Kasumi-1 (cell line): ENCODE measurements at places on chromosomes 6 and 20.

DNA sequence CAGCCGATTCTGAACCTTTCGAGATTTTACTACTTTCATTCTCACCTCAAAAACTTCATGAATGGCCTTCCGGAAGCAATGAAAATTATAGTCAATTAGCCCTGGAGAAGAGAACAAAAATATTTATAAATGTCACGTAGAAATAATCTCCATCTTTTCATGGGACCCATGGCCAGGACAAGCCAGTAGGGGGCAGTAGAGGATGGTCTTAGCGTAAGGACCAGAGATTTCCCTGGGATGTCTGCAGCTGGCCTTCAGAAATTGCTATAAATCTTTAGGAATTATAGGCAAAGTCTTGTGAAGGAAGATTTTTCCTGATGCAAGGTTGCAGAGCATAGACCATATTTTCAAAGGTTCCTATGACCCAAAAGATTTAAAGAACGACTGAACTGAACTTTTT lies 15.6 kb upstream of the UBE2J1 start:
- peak; percentile 63 for DNase-seq

DNA sequence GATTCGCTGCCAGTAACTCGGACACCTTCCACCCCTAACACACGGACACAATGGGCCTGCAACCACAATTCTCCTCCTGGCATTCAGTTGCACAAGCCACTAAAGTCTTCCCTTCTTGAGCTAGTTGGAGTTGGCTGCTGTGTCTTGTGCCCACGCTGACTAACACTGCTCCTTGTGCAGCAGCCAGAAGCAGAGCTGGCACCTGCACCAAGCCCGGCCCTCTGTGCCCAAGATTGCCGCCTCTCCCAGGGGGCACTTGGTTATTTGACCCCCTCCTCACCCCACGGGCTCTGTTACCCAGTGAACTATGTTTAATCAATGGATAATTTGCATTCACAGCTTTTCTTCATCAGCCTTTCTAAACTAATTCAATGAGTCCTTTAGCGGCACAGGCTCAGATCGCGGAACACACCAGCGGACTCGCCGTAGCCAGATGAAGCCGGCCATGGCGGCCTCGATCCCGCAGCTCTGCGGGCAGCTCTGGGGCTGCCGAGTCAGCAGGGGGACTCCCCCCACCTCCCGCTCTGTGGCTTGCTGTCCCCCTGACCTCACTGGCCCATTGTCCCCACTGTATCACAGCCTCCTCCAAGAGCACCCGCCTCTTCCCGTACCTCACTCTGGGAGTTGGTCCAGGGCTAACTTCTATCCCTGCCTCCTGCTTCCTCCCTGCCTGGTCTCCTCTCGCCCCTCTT lies 94.8 kb upstream of the AFDN start:
- DNase-seq = no peak

GRCh38 chr20:13105864-13106457 lies 97.2 kb downstream of the SPTLC3 start:
- peak; percentile 68 for DNase-seq

GRCh38 chr20:34315236-34315635 lies 12.1 kb upstream of the AHCY start:
- DNase-seq = no peak

DNA sequence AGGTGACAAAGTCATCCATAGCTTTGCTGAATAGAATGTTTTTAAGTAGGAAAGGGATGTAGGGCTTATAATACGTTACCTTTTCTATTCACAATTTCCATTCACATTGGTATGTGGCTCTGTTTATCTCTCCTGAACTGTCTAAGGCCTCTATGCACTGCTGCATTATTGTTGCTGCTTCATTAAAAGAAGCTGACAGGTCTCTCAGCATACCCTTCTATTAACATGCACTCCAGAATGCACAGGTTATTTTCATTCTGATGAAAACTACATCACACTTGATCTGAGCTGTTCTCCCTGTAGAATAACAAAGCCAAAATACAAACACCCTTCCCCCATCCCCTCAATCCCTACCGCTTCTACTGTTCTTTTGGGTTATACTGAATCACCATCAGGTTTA lies 399.3 kb downstream of the TBC1D32 start:
- no peak for DNase-seq

- peak; percentile 76 for DNase-seq
Measured at GRCh38 chr20:64077094-64077493, 2.2 kb downstream of the RGS19 start.

GRCh38 chr20:53872081-53872541 lies 198.3 kb downstream of the BCAS1 start:
- no peak for DNase-seq

DNA sequence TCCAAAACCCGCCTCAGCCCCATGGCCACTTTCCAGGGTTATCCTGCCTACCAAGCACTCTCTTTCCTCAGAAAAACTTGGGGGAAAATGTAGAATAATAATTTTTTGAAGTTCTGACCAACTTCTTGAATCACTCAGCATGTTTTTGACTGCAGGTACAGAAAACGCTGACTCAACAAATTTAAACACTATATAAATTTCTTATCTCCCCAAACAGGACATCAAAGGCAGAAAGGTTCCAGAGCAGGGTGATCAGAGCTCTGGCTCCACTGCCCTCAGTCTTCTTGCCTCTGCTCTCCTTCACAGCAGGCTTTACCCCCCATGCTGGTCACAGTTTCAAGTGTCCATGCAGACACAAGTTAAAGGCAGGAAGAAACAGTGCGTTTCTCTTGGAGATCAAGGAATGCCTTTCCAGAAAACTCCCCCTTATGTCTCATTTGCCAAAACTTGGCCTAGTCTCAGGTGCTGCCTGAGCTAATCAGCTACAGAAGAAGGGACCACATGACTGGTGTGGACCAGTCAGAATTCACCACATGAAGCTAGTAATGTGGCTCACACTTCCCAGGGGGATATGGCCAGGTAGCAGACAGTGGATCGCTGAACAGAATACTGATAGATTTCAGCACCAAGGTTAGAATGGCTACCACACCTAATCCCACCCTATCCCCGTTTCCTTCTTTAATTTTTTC lies 24.4 kb upstream of the SLC17A3 start:
- DNase-seq = no peak

DNA sequence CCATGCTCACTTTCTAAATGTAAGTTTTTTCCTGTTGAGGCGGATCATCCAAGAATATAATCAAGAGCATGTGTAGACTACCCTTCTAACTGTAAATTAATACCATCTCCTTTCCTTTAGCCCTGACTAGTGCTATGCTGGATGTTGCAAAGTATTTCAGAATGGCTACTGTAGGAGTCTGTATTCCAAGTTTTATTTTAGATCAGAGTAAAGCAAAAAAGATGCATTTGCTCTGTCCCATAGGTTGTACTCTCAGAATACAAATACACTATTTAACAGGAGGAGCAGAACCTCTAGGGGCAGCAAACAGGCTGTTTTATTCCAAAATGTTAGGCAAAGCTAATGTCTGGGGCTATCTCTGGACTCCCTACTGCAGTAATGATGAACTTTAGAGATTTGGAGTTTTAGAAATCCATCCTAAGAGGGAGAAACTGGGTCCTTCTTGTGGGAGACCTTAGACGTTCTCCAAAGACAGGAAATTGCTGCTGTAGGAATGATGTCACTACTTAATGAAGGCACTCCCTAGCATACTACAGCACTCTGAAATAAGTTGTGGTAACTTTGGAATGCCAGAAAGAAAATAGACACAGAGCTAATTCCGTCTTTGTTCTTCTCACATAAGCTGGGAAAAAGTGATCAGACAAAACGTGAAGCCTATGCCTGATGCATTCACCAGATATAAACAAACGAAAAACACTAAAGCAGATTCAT lies 392.4 kb upstream of the HS3ST5 start:
- no peak for DNase-seq

GRCh38 chr20:52809003-52809402 lies 163.2 kb upstream of the TSHZ2 start:
- DNase-seq = no peak

DNA sequence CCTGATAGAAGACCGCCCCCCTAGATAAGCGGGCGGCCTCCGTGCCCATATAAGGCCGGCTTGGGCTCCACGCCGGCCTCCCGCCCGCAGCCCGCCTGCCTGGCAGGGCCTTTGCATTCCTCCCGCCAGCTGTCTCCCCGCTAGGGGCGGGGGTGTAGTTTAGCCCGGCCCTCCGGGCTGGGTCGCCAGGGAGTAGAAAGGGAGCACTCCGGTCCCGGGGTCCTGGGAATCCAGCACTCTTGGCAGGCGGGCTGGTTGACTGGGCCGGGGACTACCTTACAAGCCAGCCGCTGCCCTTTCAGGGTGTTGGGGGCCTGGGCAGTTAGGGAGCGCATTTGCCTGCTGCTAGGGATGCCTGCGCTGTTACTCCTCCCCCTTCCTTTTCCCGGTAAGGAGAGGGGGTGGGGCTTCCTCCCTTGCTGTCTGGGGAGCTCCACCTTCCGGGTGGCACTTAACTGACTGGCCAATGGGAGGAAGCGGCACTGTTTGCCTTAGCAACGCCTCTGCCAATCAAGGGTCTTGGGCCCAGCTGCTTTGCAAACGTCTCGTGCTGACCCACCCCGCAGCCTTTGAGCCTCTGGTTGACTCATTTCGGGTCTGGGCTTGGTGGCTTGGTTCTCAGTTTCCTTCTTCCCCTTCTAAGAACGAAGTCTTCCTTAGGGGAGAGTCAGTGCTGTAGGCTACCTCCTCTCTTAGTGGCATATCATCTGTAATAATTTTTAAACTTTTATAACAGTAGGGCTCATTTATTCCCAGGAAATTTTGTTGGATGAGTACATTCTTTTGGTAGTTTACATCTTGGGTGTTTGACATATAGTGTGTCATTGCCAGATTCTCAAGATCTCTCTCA lies 3.4 kb downstream of the SRF start:
- peak; percentile 99 for DNase-seq

- peak; percentile 39 for DNase-seq
Measured at GRCh38 chr6:35804996-35805736, at the start of gene LHFPL5. Gene LHFPL5 (plus strand): TSS chr6:35805352. CDS start chr6:35805671, 319 bp downstream.

DNA sequence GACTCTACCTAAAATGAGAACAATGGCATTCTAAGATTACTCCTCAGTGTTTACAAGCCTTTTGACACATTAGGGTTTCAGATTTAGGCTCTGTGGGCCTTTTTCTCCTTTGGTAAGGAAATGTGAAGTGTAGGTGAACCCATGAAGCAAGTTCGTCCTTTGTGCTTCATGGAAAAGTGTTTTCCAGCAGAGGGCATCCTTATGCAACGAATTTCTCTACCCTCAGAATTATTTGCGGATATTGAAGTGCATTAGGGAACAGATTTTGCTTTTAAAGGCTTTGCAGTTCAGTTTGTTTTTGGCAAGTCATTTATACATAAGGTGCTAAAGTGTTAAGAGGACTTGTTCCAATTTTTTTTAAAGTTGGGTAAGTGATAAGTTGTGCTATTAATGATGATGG lies 55.7 kb upstream of the FERMT1 start:
- peak; percentile 50 for DNase-seq

- DNase-seq = no peak
Measured at GRCh38 chr20:62910217-62910766, 16.0 kb downstream of the DIDO1 start.

GRCh38 chr20:14333721-14334120 lies 3.7 kb downstream of the FLRT3 start:
- no peak for DNase-seq

DNA sequence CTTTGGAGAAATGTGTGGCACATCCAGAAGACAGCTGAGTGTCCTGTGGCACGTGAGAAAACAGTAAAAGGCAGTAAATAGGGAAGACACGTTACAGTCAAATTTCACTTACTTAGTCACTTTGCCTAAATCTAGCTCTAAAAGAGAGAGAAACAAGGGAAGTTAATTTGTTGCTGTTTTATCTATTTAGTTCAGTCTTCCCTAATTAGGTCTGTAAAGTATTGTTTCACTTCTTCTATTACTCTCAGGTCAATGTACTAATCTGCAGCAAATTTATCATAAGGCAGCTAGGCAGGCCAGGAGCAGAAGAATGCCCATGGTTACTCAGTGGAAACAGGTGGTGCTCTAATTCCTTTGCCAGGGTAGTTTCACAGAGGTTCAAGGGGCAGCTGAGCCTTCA lies 124.3 kb upstream of the CNR1 start:
- no peak for DNase-seq

GRCh38 chr20:43160941-43161340 lies 28.8 kb downstream of the PTPRT start:
- no peak for DNase-seq

- DNase-seq = no peak
Measured at GRCh38 chr20:48287021-48287494, 501.8 kb upstream of the SULF2 start.

GRCh38 chr6:168274037-168274952 lies 45.3 kb downstream of the DACT2 start:
- no peak for DNase-seq

- DNase-seq = no peak
Measured at GRCh38 chr6:5529733-5530132, 268.4 kb downstream of the FARS2 start.
